ENCODE measurements at places on chromosomes 11 and 22. TPM values are rescaled to one million over a fixed set of nuclear protein-coding genes. Genes with fewer than 3 reads are reported as not detected.

The TIMP3 gene
- total RNA-seq: not detected

The LRFN4 gene
- 28.3 TPM for total RNA-seq

The P2RX6 gene
- total RNA-seq: 0.08 TPM

The ARSA gene
- 63.1 TPM for total RNA-seq

The TSPAN18 gene
- 42.3 TPM for total RNA-seq

The GGTLC2 gene
- total RNA-seq: not detected

The MMP11 gene
- total RNA-seq: 0.28 TPM

The DEUP1 gene
- total RNA-seq: not detected

The SEZ6L gene
- total RNA-seq: not detected

The LRP4 gene
- total RNA-seq: 0.05 TPM

The CSRP3 gene
- total RNA-seq: not detected

The AIFM3 gene
- total RNA-seq: 0.23 TPM

The PRR33 gene
- 0.08 TPM for total RNA-seq

The GRM5 gene
- not detected for total RNA-seq

The CRYBB3 gene
- 0.40 TPM for total RNA-seq

The OR2AG2 gene
- not detected for total RNA-seq

The IGLL1 gene
- 2.2 TPM for total RNA-seq

The NXPE2 gene
- not detected for total RNA-seq

The MYOD1 gene
- not detected for total RNA-seq

The KIAA1671 gene
- total RNA-seq: 35.0 TPM

The GPR83 gene
- total RNA-seq: not detected

The SLC17A6 gene
- total RNA-seq: not detected

The ZNRF3 gene
- total RNA-seq: 0.58 TPM

The PLA2G6 gene
- total RNA-seq: 85.7 TPM

The OR52E8 gene
- not detected for total RNA-seq

The OR5M10 gene
- total RNA-seq: not detected

The SLC7A4 gene
- not detected for total RNA-seq

The OR51I1 gene
- total RNA-seq: not detected
